ENCODE measurements at places on chromosomes 16 and 17. TPM values are rescaled to one million over a fixed set of nuclear protein-coding genes. Genes with fewer than 3 reads are reported as not detected.
A peak's percentile ranks its signal among the peaks of the same experiment; 100 is the strongest.

BICDL2 gene
- total RNA-seq, result 1.1 TPM

CDC27 gene
- 66.0 TPM for total RNA-seq

HAS3 gene
- 2.7 TPM for total RNA-seq

ZNF213 gene
- 5.9 TPM for total RNA-seq

GCGR gene
- not detected for total RNA-seq

ABCA6 gene
- 43.3 TPM for total RNA-seq

- DNase-seq, result no peak
Measured at GRCh38 chr17:67343237-67343636, 23.1 kb downstream of the PSMD12 start.

DNA sequence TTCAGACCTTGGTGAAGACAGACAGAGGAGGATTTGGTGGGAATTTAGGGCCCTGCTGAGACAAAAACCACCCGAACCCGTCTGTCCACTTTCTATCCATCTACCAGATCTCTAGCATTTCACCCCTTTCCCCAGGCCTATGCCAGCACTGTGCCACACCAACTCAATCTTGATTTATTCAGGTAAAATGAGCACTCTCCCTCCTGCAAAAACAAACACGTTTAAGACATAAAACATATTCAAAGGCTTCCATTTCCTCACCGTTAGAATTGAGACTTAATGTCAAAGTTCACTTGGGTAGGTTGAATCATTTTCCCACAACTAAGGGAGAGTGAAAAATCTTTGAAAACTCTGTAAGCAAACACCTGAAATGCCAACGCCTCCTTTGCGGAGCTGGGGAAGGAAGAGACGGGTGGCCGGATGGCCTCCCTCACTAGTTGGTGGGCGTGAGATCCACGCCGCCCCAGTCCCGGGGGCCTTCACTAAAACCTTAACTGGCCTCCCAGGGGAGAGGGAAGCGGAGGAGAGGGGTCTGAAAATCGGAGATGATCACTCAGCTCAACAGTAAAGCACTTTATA, 862 bp downstream of the DCAKD start:
- no peak for DNase-seq

- DNase-seq, result no peak
Measured at GRCh38 chr16:83328936-83329335, 478.8 kb upstream of the HSBP1 start.

DNA sequence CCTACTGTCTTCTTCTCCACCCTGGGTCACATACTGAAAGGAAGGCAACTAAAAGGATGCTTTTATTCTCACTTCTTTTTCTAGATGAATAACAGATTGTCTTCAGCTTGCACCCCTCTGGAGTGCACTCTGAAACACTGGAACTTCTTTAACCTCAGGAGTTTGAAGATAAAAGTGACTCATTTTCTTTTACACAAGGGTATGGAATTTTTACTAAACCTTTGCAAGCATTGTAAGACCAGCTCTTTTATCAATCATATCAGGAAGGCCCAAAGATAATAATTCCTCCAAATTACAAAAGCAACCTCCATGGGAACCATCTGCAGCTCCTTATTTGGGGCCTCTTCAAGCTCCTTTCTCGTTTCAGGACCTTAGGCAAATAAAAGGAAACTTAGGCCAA, 193.5 kb upstream of the KIF2B start:
- DNase-seq, result no peak

GRCh38 chr16:87740909-87741424, 24.8 kb downstream of the KLHDC4 start:
- DNase-seq, result no peak

GRCh38 chr17:62907961-62908360, 58.1 kb upstream of the TANC2 start:
- no peak for DNase-seq

- no peak for DNase-seq
Measured at GRCh38 chr17:1711804-1712203, 1.6 kb upstream of the TLCD2 start.

DNA sequence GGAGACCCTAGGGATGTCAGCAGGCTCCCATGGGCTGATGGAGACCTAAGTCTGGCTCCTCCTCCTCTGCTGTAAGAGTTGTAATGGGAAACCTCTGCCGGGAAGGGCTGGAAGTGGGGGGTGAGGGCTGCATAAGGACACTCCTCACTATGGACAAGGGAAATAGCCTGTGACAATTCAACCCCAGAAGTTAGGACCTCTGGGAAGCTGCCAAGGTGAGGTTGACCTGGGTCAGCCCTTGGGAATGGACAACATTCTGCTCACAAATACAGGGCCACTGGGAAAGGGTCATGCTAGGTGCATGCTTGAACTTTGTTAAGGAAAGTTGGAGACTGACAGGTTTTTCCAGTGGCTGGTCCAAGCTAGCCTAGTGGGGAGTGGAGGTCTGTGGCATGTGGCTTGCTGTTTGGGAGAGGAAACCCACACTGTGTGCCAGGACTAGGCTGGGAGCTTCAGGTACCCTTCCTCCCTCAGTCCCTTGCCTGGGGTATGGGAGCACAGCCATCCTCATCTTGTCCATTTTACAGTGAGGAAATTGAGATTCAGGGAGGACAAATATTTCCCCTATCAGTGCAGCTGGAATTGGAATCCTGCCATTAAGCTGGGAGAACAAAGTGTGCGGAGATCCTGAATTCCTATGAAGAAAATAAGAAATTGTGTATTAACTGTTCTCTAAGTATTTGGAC, 190.4 kb downstream of the SALL1 start:
- no peak for DNase-seq

- DNase-seq, result no peak
Measured at GRCh38 chr16:23826528-23827045, 9.2 kb upstream of the PRKCB start.

DNA sequence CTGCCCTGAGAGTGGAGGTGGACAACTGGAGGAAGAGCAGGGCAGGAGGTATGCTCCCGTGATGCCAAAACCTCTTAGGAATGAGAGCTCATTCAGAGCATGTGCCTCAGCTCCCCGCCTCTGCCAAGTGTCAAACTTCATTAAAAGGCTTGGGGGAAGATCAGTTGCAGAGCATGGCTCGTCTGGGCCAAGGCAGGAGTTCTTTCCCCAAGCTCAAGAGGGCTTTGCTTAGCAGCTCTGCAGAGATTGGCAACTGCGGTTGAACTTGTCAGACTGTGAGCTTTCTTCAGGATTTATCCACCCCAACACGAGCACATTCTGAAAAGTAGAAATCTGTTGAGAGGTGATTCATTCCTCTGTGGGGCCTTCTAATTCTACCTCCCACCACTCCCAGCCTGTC, 248.1 kb downstream of the HS3ST3A1 start:
- DNase-seq, result no peak

GRCh38 chr17:55068862-55069811, 100.6 kb downstream of the STXBP4 start:
- no peak for DNase-seq

DNA sequence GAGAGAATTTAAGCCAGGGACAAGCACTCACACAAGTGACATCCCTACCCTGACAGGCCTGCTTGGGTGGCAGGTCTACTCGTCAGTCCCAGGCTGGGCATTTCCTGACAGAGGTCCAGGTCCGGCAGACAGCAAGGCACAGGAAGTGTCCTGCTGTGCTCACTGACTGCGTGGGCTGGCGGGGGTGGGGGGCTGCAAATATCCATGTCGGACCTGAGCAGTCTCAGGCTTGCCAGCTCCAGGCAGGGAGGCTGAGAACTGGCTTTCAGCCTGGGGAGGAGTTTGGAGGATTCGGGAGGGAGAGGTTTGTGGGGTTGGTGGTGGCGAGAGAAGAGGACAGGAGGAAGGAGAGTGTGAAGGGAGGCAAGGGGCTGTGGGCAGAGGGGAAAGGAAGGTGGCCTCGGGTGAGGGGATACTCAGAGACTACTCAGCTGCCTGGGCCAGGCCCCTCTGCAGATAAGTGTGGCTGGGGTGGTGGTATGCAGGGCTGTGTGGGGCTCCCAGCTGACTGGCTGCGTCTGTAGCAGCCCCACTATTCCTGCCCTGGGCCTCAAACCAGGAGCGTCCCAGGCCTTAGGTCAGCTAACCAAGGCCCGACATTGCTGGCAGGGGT, 7.8 kb downstream of the HIC1 start:
- DNase-seq, result no peak

GRCh38 chr16:27431773-27432532, 30.0 kb downstream of the IL21R start:
- DNase-seq, result no peak

- DNase-seq, result no peak
Measured at GRCh38 chr17:74842146-74842598, 17.5 kb downstream of the GRIN2C start.

DNA sequence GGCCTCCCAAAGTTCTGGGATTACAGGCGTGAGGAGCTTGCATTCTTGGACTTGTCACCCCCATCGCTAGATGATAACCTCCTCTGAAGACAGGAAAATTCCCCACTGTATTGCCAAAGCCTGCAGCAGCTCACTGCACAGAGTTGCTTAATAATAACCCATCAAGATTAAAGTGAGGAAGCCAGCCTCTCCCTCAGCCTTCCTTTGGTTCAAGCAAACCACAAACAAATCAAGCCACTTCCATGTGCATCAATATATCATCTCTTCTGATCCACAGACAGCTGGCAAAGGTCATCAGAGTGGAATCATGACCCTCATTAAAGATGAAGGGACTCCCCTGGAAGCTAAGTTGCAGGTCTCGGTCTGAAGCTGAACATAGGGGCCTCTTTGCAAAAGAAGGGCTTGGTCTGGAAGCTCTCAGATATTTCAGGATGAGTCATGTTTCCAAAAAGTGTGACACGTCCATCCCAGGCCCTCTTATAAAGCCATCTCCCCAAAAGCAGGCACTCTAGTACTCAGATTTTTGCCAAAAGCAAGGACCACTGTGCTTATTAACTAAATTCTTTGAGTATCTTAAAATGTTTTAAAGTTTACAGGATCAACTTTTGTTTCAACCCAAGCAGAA, 4.8 kb downstream of the EMP2 start:
- DNase-seq, result no peak

DNA sequence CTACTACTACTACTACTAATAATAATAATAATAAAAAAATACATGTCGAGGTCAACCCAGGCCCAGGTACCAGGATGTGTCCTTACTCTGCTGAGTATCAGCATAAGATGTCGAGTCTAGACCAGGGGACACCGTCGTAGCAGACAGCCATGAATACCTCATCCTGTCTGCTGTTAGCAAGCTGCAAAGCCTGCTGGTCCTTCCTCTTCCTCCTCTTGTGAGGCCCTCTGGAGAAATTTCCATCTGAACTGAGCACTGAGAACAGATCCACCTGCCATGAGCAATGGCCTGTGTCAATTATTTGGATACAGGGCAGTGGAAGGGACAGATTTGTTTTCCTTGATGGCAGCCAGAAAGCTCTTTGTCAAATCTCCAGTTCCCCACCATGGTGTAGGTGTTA, 168.5 kb downstream of the XYLT1 start:
- DNase-seq, result no peak

- DNase-seq, result no peak
Measured at GRCh38 chr17:11950771-11951519, 46.3 kb downstream of the ZNF18 start.

DNA sequence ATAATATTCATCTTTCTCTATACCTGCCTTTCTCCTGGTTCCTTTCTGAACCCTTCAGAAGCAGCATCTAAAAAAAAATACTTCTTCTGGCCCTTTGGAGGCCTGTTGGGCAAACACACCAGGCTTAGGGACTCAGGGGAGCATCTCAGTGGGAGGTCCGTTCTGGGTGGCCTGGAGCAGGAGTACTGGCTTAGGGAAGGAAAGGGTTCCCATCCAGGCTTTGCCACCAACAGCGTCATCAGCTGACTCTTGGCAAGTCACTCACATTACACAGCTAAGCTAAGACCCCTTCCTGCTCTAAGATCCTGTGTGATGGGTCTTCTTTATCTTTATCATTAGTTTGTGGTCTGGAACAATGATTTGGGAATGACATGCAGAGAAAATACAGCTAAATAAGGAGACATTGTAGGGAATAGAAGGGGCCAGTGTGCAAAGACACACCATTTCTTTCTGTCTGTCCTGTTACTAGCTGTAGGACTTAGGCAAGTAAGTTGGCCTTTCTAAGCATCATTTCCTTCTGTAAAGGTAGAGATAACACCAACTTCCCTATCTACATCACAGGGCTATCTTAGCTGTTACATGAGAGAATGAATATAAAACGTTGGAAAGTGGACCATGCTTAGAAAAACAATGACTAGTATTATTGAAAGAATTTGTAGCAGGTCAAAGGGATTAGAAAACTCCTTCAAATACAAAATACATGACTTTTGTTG, 9.9 kb downstream of the PCTP start:
- DNase-seq, result no peak

DNA sequence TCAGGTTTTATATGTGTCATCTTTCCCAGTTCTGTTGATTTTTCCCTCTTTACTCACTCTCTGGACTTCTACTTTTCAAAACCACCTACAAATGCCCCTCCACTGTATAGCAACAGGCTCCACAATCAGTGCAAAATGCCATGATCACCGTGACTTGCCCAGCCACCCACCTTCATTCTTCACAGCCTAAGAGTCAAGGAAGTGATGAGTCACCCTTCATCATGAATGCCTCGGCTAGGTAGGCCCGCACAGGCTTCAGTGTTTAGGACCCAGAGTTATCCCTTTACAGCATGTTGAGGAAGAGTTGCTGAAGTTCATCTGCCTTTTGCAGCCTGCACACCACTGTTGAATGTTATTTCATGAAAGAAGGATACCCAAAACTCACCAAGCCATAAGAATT, 158.6 kb downstream of the PMP22 start:
- no peak for DNase-seq

GRCh38 chr17:48100160-48100559, 1.1 kb downstream of the CBX1 start:
- DNase-seq, result no peak

- DNase-seq, result no peak
Measured at GRCh38 chr17:83088909-83089308, 9.5 kb downstream of the METRNL start.

DNA sequence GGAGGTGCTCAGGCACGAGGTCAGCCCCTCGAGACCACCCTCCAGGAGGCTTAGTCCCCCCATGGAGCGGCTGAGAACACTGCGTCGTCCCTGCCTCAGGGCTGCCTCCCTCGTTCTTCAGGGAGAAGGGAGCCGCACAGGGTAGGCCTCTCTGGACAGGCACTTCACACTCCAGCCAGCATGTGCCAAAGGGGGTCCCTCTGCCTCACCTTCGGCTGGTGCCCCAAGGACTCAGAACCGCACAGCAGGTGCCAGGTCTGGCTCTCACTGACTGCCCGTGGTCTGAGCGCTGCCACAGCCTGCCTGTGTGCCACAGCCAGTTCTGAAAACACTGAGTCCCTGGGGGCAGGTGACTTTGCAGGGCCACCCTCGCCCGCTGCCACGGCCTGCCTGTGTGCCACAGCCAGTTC, 7.1 kb downstream of the P2RX5 start:
- no peak for DNase-seq

- DNase-seq, result peak; percentile 9
Measured at GRCh38 chr17:71975331-71975801, 145.5 kb upstream of the SOX9 start.

DNA sequence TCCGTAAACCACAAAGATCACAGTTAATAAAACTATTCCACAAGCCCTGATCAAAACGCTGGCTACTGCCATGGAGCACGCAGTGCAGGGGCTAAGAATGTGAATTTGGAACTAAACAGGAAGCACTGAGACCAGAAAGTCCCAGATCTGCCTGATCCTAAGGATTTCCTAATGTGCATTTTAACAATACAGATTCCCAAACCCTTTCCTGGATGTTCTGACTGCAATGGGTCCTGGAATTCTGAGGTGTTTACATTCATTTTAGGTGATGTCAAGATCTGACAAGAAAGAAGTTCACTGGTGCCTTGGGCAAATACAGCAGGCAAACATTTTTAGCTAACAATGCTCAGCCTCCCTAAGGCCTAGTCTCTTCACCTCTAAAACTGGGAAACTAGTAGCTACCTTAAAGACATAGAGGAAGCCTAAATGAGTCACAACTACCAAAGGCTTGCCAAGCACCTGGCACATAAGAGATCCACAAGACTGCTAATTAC, 10.3 kb downstream of the NSMCE1 start:
- DNase-seq, result no peak

Data from thoracic aorta (tissue), 2 donors.